ENCODE measurements at places on chromosomes 5 and 9. TPM values are rescaled to one million over a fixed set of nuclear protein-coding genes. Genes with fewer than 3 reads are reported as not detected.

DNA sequence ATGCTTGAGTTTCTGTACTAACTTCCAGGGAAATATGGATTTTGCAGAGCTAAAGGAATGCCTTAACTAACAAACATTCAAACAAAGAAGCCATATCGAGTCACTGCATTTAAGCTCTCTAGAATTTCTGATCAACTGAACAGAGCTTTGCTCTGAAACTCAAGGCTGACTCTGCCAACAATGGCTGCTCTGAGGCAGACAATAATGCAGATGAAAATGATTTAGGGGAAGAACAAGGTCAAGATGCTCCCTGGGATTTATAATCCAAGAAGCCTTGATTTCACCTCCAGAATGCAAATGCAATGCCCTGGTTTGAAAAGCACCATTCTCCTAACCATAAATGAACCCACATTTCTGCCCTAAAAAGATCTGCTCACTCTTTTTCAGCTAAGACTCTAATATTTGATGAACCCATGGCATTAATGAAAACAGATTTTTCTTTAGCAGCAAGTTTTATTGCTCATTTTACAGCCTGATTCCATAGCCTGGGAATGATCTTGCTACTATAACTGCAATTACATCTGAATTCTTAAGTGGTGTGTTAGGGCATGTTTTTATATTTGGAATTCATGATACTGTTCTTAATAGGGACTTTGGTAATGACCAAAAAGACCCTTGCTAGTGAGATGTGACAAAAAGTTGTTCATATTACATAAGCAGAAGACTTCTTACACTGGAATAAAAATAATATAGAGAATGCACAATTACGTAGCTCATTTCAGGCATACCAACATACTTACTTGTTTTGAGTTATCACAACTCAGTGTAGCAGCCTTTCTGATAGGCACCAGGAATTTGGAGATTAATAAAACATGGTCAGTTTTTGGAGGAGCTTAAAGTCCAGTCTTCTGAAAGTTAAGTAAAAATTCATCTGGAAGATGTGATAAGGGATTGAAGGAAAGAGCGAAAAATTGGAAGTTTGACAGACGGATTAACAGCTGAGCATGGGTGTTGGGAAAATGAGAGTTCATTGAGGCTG lies 169.4 kb downstream of the TRPM3 start:
- DNase-seq, result no peak

Gene LHX6
- 3.5 TPM for total RNA-seq

DNA sequence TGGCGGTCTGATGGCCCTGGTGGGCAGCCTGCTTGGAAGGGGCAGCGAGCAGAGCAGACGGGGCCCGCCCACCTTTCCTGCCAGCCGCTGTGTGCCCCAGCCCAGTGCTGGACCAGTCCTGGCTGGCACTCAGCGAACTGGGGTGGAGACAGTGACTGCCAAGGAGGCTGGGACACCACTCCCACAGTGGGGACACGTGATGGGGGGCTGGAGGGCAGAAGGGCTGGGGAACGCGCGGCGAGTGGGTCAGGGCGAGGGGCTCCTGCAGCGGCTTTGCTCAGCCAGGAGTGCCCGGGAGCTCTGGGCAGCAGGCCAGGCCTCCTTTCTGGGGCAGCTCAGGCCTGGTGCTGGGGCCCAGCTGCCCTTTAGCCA lies 19.5 kb downstream of the NCS1 start:
- no peak for DNase-seq

DNA sequence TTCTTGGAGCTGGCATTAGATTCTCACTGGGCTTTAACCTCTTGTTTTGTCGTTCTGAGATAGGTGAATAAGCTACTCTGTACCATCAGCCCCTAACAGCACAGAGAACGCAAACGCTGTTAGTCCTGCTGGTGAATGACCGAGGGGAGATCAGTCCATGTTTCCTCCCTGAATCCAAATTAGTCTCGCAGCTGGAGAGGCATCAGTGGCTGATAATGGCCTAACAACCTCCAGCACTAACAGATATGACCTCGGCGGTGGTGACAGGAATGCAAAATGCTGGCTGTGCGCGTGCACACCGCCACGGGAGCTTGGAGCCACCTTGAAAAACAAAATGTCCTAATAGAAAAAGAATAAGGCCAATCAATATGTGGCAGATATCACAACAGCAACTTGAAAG lies 77.6 kb upstream of the IRX1 start:
- no peak for DNase-seq

DNA sequence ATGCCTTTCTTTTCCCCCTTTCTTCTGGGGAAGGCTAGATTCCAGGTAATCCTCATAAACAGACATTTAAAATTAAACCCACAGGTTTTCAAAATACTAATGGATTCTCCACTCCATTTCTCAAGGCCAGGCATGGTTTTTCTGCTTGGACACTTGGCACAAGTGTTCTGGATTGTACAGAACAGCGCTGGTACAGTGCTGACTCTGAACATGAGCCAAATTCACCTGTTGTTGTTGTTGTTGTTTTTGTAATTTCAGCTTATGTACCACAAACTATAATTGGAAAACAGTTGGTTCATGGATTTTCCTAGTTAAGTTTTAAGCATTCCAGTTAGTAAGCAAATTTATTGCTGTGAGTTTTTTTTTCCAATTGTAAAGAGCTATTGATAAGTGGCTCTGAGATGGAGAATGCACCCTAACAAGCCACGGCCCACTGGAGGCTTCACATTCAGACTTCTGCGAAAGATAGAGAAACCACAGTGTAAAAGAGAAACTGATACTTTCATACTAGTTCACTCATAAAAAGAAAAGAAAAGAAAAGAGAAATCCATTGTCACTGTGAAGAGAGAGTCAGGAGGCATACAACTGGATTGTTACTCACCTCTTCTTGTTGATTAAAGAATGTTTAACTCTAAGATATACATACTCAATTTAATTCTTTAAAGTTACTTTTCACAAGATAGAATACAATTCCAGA lies 16.2 kb upstream of the ITGA1 start:
- no peak for DNase-seq

- DNase-seq, result no peak
Measured at GRCh38 chr9:34027845-34028574, 20.7 kb downstream of the UBAP2 start.

All from heart right ventricle (tissue), 16 donors.